ENCODE measurements at places on chromosomes 2 and 18. TPM values are rescaled to one million over a fixed set of nuclear protein-coding genes. Genes with fewer than 3 reads are reported as not detected.

- DNase-seq = no peak
Measured at GRCh38 chr2:126876631-126877030, 22.1 kb upstream of the TEX51 start.

SCYGR4 gene
- not detected for total RNA-seq

DNA sequence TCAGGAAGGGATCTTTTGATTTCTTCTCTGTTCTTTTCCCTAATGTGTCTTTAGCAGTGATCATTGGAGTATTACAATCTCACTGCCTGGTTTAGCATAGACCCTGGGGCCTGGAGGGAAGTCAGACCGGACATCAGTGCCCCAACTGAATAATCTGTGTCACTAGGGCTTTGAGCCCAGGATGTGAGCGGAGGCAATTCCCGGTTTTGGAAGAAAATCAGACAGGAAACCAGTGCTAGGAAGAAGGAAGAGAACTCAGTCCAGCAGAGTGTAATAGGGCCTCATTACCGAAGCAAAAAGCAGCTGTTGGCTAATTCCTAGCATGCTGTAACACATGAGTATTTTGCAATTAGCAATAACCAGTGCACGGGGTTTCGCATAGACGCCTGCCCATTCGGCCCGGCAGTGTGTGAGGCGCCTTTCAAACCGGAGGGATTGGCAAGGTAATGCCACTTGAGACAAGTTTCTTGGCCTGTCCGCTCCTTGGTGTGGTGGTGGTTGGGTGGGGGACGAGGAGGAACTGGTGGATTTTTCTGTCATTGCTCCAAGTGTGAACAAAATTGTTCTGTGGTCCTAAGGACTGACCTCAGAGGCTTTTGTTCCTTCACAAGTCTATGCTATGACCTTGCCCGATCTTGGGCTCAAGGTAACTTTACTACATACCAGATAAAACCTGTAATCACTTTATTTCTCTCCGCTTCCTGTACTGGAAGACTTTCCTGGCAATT lies 2.8 kb downstream of the FOSL2 start:
- no peak for DNase-seq

RESP18 gene
- not detected for total RNA-seq

GRCh38 chr2:103161456-103162289 lies 399.8 kb downstream of the TMEM182 start:
- peak; percentile 17 for DNase-seq

TPO gene
- not detected for total RNA-seq

DNA sequence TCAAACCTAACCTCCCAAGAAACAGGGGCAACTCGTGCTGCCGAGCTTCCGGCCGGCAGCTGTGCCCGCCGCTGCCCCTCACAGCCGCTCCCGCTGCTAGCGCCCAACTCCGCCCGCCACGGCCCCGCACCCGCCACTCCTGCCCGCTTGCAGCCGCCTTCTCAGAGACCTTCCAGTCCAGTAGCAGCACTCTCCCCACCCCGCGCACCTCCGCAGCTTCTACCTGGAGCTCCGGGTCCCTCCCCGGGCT lies 722 bp upstream of the C2orf15 start:
- no peak for DNase-seq

POTEJ gene
- not detected for total RNA-seq

DNA sequence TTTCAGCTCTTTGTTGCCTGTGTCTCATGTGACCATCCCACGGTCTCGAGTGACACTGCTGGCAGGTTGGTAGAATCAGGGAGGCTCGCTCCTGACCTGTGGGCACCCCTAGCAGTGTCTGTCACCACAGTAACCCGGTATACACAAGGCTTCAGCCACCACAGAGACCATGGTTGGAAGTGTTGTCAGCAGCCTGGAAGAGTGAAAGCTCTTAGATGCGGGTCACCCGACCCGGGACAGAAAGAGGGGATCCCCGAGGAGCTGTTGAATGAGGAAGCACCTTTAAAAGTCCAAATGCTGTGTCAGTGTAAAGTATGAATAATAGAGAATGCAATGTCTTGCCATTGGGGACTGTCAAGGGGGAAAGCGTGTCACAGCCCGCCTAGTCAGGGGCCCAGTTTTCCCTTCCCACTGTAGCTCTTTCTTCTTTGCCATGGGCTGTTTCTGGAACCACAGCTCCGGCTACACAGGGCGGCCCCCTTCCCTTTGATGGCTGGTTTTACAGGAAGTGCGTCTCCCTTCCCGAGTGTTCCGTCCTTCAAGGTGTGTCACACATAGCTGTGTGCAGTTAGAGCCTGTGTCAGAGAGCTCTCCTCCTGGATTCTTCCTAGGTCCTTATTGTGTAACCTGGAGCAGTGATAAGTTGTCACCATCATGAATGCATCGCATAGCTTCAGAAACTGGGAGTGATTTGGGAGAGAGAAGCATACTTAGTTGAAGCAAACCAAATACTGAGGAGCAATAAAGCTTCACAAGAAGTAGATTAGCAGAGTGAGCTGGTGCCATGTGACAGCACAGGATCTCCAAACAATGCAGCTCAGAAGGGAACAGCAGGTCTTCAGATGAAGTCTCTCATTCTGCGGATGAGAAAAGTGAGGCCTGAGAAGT lies 81.4 kb downstream of the MTCL1 start:
- DNase-seq = no peak

CREB1 gene
- 92.8 TPM for total RNA-seq
